ENCODE measurements at places on chromosomes 13 and 19. TPM values are rescaled to one million over a fixed set of nuclear protein-coding genes. Genes with fewer than 3 reads are reported as not detected.

DNA sequence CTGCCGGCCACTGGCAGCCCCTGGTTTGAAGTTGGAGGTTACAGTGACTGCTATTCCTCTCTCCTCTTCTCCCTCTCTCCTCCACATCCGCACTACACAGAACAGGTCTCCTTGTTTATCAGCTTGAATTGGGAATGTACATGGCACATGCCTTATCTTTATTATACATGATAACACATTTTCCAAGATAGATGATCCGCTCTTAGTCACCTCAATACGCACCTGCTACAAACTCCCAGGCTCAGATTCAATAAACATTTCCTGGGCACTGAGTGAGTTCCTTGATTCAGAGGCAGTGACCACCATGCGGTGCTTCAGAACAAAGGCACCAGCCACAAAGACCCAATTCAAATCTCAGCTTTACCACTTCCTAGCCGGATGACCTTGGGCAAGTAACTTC is 227.7 kb downstream of the TSHZ3 start:
- DNase-seq: no peak

Gene CERS1
- 1.0 TPM for total RNA-seq

Gene TTC9B
- total RNA-seq: not detected

DNA sequence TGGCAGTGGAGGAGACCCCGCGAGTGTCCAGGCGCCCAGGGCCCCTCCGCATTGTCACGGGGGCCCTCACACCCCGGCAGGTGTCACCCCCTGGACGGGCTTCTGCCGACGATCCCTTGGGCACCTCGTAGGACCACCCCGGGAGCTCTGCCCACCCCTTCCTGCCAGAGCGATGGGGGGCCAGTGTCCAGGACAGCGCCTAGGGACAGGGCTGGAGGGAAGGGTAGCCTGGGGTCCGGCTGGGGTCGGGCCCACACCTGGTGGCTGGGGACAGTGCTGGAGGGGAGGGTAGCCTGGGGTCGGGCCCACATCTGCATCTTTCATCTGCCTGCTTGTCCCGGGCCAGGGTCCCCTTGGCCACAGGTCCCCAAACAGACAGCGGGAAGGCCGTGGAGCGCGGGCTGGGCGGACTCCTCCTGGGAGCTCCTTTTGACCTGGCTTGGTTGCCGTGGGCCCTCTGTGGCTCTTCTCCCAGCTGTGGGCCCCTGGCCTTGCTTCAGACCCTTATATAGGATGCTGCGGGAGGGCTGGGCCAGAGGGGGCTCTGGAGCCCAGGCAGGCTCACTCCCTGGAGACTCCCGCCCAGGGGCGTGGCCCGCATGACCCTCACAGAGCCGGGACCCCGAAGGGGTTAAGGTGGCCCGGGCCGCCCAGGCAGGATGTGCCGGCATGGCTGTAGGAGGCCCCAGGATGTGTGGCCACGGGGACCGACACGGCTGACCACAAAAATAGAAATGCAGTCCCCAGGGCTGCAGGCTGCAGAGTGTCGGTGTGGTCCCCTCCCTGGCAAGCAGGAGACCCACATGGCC is 74.1 kb upstream of the MCF2L start:
- no peak for DNase-seq

DNA sequence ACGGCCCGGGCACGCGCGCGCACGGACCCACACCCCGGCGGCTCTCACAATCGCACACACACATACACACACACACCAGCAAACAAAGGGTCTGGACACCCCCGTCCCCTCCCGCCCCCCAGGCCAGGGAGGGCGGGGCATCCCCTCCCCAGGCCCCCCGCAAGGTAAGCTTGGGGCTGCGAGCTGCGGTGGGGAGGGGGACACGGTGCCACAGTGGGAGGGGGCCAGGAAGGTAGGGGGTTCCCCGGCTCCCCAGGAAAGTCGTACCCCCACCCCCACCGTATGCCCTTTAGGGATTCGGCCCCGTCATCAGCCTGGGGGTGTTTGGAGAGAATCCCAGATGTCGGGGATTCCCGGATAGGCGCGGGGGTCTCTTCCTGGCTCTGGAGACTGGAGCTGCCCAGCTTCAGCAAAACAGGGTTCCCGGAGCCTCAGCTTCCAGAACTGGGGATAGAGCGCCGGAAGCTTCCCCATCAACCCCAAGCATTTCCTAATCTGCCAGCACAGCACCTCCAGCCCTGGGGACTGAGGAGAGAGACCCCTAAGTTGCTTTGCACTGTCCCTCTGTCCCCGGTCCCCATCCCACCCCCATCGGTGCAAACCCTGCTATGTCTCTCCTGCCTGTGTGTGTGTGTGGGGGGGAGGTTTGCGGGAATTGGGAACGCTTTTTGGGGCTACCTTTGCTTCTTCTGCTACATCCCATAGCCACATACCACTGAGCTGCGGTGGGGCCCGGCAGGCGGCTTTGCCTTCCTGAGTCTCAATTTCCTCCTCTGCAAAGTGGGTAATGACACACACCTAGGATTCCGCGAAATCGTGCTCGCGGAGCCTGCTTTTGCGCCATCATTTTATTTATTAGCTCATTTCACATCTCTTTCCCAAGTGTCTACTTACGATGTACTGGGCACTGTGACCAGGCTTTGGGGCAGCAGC is 1.8 kb upstream of the CDC37 start:
- no peak for DNase-seq

Gene KLF1
- total RNA-seq: not detected

Data from renal cortical epithelial cell (primary cell).